ENCODE measurements at places on chromosomes 3 and 15.

GRCh38 chr3:169260296-169260695 lies 403.2 kb downstream of the MECOM start:
- DNase-seq: no peak

- DNase-seq: no peak
These were observed 198.3 kb downstream of the UBE3A start for GRCh38 chr15:25240461-25241021.

DNA sequence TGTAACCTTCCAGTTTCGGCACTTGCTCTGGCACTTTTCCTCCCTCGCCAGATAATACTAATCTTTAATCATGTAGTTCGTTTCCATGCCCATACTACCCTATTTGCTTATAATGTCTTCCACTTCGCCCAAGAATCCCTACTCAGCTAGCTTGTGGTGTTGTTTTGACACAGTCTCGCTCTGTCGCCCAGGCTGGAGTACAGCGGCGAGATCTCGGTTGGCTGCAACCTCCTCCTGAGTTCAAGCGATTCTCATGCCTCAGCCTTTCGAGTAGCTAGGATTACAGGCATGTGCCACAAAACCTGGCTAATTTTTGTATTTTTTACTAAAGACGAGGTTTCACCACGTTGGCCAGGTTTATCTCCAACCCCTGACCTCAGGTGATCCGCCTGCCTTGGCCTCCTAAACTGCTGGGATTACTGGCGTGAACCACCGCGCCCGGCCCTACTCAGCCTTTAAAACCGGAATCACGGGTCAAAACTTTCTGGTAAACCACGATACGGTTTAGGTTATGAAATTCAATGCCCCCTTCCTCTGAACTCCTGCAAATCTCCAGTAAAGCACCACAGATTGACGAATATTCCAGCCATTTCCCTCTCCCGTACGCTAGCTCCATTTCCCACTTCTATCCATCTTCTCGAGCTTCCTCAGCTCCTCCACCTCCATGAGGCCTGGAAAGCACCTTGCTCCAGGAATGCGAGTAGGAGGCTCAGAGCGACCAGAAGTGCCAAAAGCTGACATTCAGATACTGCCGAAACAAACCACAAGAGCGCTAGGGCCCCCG lies 878 bp upstream of the RAD51 start:
- DNase-seq: no peak

GRCh38 chr15:82980981-82981380 lies 5.0 kb upstream of the RAMAC start:
- DNase-seq: no peak

- no peak for DNase-seq
These were observed 47.7 kb downstream of the CHCHD6 start for GRCh38 chr3:126751611-126752302.

DNA sequence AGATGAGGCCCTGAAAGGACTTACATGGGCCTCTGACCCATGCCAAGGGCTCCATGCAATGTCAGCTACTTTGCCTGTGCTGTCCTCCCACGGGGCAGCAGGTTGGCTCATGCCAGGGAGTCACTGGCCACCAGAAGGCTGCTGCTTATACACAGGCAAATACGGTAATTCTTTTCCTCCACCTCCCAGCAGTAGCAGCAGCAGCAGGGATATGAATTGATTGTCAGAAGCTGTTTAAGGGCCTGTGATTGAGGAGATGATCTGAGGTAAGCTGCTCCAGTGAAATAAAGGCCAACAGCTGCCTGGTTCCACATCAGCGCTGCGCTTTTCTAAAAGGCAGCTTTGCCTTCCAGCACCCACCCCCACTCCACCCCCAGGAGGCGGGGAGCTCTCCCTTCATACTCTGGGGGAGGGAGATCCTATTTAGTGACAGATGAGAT lies 250.5 kb downstream of the SHQ1 start:
- DNase-seq: no peak

DNA sequence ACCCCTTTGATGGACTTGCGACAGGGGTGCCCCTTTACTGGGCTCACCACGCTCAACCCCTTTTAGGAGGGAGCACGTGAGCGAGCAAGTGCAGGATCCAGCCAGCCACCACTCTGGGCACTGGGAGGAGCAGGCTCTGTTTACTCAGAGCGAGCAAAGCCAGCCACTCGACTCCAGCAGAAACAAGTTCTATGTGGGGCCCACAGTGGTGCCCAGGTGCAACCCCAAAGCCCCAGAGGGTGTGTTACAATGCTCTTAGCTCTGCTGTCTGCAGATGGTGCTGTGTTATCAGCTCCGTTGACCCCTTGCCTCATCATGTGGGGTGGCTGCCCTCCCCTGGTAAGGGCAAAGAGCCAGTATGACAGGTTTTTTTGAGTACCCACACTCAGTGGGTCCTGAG lies 120.3 kb upstream of the SUCLG2 start:
- no peak for DNase-seq
